ENCODE measurements at places on chromosomes 7 and 10.

- no peak for DNase-seq
Measured at GRCh38 chr7:41973202-41973730, 263.7 kb downstream of the GLI3 start.

DNA sequence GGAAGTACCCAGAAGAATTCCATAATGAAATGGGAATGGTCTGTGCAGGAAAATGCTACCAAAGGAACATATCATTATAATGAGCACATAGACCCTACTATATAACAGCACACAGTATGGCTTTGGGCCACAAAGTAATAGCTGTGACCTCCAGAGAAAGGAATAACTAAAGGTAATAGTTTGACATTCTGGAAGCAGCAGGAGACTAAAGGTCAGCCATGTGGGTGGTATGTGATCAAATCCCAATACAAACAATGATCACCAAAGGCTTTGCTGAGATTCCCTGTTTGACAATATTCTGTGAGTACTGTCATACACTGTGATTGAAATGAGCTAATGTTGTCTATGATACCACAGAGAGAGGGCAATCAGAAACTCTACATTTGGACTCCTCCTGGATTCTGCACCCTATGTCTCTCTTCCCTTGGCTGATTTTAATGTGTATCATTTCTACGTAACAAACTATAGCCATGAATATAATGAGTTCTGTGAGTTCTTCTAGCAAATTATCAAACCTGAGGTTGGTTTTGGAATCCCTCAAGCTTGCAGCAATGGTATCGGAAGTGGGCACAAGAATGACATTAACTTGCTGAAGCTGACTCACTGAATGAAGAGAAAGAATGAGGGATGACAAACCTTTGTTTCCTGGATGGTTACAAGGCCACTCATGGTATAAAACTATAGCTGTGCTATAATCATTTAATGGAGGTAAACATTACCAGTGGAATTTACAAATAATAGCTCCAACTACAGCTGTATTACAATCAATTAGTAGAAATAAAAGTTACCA lies 99.6 kb downstream of the JMJD1C start:
- no peak for DNase-seq

DNA sequence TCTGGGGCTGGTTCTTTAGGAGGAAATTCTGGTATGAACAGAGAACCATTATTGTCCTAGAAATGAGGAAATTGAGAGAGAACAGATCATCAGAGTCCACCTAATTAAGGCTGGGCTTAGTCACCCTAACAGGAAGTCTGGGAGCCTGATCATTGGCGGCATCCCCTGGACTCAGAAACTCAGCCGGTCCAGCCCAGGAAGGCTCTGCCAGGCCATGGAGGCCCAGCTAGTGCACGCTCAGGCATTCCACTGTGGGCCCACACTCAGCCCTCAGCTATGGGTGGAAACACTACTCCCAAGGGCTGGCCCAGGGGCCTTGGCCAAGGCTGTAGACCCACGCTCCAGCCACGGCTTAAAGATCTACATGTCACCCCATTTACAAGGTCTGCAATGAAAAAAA lies 109.2 kb downstream of the PTPN20 start:
- DNase-seq: no peak

- no peak for DNase-seq
Measured at GRCh38 chr10:12396567-12396966, 47.2 kb downstream of the CAMK1D start.

DNA sequence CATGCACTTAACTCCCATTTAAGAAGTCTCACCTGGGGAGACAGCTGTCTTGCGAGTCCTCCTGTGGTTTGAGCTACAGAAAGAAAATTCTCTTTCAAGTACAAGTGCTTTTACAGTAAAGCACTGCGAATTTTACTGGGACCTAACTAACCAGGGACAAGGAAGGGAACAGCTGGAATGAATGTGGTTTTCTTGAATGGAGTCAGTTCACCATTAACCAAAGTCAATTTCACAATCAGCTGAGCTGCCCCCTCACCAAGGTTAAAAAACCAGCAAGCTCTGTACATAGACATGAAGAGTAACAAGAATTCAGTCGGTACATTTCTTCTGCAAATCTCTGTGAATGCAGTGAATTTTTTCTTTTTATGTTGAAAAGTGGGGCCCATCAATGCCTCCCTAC lies 56.3 kb downstream of the GFRA1 start:
- no peak for DNase-seq

GRCh38 chr10:61608255-61609033 lies 54.3 kb upstream of the CABCOCO1 start:
- no peak for DNase-seq

- DNase-seq: no peak
Measured at GRCh38 chr10:117519286-117519685, 23.3 kb upstream of the EMX2 start.

DNA sequence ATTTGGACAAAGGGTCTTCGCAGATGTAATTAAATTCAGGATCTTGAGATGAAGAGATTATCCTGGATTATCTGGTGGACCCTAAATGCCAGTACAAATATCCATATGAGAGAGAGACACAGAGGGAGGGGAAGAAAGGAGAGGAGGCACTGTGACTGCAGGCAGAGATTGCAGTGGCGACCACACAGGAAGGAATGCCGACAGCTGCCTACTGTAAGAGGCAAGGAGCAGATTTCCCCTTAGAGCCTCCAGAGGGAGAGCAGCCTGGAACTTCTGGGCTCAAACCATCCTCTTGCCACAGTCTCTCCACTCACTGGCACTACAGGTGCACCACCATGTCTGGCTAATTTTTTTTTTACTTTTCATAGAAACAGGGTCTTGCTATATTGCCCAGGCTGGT lies 152.3 kb downstream of the SDK1 start:
- DNase-seq: no peak

DNA sequence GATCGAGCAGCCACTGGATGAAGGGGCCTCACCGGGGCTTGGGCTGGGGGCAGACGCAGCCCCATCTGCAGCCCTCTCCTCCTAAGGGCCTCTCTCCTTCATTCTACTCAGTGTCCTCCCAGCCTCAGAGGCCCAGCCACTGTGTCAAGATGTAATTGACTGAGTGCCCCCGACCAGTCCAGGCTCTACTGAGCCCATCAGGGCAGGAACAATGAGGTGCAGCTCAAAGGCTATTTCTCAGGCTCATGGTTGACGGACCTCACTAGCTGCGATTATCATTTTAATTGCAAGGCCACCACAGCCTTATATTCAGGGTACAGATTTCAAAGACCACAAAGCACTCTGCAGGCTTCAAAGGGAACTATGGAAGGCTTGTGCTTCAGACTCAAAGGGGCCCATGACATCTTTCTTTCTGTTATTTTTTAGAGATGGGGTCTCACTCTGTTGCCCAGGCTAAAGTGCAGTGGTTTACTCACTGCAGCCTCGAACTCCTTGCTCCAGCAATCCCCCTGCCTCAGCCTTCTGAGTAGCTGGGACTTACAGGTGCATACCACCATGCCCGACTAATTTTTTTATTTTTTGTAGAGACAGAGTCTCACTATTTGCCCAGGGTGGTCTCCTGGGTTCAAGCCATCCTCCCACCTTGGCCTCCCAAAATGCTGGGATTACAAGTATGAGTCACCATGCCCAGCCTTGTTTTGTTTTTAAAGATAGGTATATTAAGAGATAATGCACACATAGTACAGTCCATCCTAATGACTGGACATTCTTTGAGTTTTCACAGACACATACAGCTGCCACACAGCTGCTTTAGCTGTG lies 23.7 kb downstream of the SLC29A3 start:
- no peak for DNase-seq

DNA sequence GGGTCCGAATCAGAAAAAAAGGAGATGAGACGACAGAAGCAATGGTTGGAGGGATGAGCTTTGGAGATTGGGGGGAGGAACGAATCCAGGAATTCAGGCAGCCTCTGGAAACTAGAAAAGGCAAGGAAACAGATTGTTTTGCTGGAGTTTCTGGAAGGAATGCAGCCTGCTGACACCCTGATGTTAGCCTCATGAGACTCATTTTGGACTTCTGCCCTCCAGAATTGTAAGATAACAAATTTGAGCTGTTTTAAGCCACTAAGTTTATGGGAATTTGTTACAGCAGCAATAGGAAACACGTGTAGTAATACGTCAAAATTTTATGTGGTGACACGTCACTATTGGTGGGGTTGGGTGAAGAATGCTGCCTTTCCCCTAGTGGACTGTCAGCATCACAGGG lies 25.6 kb upstream of the NPS start:
- DNase-seq: no peak

DNA sequence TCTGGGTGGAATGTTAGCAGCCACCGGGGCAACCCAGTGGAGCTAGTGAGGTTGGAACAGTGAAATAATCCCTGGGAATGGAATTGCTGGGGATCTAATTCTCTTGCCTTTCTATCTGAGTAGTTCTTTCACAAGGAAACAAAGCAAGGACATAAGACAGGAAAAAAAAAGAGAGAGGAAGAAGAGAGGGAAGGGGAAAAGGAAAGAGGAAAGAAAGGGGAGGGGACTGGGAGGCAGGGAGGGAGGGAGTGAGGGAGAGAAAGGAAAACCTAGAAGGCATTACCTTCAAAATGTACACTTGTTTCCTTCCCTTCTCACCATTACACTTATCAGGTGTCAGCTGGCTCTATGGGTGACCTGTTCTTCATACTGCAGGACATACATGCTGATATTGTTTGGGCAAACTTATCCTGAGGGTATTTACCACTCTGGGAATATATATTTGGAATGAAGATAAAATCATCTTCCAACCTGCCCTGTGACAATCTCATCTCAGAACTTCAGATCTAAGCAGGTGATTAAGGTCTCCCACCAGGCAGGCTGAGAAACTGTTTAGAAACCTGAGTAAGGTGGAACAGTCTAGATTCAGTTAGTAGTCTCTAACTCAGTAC lies 50.0 kb upstream of the KCNIP2 start:
- DNase-seq: no peak

DNA sequence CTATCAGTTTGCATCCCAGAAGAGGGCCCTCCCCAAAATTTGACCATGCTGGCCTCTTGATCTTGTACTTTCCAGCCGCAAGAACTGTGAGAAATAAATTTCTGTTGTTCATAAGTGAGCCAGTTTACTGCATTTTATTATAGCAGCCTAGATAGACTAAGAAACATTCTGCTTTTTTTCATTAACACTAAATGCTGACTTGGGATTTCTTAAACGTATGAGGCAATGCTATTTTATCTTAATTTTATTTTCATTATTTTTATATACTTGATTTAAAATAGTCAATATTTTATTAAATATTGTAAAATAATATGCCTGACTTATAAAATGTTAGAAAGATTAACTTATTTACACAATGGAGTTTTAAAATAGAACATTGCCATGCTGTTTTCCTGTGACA lies 341.8 kb upstream of the CNTNAP2 start:
- no peak for DNase-seq

DNA sequence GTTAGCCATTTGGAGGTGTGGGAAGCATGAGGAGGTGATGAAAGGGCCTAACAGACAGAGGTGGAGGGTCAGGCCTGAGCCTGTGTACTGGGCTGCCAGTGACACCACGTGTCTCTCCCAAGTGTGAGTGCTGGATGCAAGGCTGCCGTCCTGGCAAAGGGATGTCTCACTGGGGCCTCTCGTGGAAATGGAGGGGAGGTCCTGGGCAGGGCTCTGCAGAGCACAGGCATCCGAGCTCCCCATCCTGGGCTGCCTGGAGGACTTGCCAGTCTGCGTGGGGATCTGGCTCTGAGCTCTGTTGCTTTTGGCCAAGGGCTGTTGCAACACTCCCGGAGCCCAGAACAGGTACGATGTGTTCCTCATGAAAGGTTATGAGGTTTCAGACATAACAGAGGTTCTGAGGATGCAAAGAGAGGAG lies 77.3 kb downstream of the GRK5 start:
- no peak for DNase-seq

GRCh38 chr10:60099998-60100747 lies 193.8 kb upstream of the CCDC6 start:
- no peak for DNase-seq

DNA sequence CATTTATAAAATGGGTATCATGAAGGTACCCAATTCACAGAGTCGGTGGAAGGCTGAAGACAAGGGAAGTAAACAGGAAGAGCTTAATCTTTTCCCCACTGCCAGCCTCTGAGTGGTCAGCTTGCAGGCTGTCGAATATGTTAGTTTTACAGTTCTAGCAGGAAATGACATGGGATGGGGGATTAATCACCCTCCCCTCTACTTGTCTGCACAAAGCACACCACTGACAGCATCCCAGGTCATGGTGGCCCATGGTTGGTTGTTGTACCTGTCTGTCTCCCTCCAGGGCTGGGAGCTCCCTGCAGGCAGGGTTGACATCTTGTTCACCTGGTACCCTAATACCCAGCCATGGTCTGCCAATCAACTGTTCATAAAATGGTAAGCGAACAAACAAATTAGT lies 55.6 kb downstream of the GRB10 start:
- DNase-seq: no peak

DNA sequence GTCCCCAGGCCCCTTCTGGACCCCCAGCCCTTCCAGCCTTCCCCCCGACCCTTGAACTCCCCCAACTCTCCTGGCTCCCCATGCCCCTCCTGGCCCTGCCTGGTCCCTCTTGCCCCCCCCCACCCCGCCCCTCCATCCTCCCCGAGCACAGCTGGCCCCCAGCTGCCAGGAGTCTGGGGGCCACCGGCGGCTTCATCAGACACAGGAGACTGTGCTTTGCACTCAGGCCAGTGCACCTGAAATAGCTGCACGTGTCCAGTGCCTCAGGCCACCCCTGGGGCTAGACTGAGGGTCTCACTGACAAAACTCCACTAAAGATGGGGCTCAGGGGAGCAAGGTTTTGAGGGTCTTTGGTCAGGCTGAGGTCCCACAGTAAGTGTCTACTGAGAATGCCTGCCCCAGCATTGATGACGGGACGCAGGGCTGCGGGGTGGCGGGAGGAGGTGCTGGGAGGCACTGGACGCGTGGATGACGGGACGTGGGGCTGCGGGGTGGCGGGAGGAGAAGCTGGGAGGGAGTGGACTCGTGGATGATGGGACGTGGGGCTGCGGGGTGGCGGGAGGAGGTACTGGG lies 6.5 kb downstream of the FOXL3 start:
- no peak for DNase-seq

DNA sequence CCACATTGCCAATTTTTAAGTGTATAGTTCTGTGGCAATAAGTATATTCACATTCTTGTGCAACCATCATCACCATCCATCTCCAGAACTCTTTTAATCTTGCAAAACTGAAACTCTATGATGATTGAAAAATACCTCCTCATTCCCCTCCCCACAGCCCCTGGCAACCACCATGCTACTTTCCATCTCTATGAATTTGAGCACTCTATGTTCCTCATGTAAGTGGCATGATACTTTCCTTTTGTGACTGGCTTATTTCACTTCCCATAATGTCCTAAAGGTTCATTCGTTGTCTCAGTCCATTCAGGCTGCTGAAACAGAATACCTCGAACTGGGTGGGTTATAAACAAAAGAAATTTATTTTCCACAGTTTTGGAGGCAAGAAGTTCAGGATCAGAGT lies 23.4 kb upstream of the EGR2 start:
- no peak for DNase-seq
